AG09319 (cell line): ENCODE measurements at places on chromosomes 4 and X.

DNA sequence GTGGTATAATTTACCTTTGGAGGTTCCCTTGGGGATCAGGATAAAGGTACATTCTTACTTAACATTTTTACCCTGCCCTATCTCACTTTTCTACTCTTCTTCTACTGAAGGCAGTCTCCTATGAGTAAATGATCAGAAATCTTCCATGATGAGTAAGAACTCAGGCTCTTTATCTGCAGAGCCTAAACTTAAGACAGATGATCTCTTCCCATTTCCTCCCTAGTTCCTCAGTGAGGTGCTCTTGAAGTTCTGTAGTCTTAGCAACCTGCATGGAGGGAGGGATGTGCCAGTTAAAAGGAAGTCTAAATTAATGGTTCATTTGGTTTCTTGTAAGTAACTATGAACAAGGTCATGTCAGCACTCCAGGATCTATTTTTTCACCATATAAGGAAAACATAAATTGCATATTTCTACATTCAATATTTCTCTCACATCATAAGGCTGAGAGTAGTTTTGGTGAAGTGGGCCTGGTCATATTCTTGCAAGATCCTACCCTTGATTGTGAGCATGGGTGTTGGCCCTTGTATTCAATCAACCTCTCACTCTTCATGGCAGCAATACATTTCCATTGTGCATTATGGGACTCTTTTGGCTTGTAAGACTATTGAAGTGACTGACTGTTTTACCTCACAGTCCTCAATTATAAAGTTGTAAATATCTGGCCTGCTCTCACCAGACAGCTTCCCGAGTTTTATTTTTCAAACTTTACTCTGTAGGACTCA, 295.5 kb downstream of the SLC7A11 start:
- DNase-seq, result no peak

DNA sequence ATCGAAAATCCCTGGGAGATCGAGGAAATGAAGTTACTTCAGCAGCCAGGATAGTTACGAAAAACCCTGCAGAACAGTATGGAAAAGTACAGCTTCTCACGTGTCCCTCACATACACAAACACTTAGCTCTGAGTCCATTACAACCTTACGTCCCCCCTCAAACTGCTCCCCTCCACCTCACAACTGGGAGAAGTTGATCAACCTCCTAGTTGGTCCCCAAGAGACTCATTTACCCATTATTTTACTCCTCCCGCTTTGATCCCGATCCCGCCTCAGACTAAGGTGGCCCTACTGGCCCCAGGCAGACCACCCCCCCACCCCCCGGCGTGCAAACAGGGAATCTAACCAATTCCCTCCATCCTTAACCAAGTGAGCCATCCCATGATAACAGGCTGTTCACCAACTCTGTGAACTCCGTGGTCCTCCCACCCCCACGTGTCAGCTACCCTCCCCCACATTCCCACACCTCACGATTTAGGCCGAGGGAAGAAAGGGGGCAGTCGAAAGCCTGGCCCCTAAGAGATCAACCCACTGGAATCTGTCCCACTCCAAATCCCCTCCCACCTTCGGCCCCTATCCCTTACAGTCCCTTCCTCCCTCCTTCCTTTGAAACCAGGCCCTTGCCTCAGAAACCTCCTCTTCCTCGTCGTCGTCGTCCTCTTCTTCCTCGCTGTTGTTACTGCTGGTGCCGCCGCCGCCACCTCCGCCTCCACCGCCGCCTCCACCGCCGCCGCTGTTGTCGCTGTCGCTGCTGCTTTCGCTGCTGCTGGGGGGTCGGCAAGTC, 755 bp downstream of the ANKRD17 start:
- DNase-seq, result no peak

GRCh38 chr4:146932116-146932515, 13.5 kb downstream of the TTC29 start:
- no peak for DNase-seq

GRCh38 chr4:156774422-156774821, 197.2 kb downstream of the PDGFC start:
- peak; percentile 67 for DNase-seq

DNA sequence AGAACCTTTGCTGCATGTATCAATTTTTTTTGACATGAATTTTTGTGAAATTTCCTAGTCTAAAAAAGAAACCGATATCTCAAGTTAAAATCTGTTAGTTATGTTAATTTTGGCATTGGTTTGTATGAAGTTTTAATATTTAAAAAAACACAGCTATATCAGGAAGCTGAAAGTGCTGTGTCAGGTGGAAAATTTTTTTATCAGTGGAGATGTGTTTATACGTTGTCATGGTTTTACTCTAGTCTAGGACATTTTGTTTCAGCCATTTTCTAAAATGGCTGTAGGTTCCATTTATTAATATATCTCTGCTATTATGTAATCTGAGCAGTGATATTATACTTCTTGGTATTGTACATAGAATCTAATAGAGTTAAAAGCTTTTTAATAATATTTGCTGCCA, 34.2 kb downstream of the OCRL start:
- no peak for DNase-seq

- DNase-seq, result no peak
These were observed 589.4 kb downstream of the ANKRD50 start for GRCh38 chr4:124123181-124123580.

- no peak for DNase-seq
These were observed 1163.5 kb upstream of the PABPC4L start for GRCh38 chr4:135365065-135365464.

DNA sequence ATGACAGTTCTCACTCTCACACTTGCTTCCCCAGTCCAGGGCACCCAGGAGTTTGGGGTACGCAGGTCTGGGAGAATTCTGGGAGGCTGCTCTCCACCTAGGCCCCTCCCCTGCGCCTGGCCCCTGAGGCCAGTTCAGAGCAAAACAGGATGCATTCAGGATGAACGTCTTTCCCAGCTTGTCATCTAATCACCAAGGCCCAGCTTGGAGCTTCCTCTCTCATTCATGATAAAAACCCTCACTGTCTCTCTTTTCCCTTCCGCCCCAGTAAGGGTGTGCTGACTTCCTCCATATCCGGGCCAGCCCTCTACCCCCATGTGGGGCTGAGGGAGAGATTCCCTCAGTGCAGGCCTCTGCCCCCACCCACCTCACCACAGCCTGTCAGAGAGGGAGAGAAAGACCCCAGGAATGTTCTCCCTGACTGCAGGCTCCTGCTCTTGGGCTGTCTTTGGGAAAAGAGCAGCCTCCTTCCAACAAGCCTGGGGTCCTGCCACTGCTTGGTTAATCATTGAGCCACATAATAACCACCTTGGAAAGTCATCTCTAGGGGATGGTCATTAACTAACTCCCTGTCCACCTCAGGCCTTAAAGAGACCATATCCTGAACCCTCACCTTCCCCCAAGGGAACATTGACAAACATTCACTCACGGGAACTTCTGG, 50.1 kb downstream of the STARD8 start:
- DNase-seq, result no peak

GRCh38 chrX:56728752-56729151, 291 bp upstream of the NBDY start:
- no peak for DNase-seq

DNA sequence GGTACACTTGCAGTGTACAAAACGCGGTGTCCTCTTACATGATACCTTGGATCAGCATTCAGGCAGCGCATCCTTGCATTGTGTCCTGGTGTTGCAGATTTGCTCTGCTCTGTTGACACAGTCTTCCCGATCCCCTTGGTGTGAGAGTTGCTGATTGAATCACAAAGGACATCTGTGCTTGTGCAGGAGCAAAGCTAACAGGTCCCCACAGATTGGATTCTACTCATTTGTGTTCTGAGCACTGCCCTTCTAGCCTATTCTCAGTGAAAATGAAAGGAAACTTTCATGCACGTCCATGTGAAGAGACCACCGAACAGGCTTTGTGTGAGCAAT, 171.4 kb downstream of the FRMPD4 start:
- DNase-seq, result no peak

DNA sequence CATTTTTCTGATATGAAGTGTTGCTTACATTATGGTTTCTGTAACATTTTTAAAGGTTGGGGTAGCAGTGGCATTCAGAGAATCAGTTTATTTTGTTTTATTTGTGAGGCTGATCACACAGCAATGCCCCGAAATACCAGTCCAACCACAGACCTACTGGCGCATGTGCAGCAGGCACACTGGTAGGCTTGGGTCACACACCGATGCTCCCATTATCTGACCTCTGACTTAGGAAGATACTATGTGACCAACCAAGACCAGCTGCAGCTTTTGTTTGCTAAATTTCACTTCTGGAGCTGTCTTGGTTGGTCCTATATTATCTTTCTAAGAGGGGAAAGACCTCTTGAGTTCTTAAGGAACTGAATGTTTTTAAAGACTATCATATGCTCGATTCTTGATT, 18.7 kb downstream of the PGM2 start:
- DNase-seq, result no peak

DNA sequence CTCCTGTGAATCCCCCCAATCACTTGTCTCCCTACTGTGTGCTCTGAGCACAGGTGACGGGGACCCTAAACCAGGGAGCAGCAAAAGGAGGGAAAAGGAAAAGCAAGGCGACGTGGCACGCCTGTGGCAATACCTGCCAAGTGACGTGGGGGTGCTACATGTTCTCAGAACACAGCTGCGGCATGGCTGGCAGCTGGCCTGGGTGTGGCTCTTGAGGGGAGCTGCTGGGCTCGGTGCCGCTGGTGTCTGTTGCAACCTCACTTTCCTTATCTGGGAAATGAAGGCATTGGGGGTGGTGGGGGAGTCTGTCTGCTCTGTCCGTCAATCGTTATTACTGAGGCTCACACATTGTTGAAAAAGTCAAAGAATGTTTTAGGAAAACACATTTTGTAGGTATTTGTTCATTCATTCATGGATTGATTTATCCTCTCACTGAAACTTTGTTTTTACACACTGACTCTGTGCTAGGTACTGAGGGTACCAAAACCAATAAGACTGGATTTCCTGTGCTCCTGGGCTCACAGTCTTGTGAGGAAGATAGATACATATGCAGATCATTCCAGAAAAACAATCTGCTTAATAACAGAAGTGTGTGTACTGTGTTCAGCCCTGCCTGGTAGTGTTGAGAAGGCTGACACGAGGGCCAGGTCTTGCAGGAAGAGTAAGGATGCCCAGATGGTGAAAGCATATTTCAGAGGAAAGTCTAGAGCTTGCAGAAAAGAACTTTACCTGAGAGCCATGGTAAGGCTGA, 217.6 kb downstream of the PTTG2 start:
- no peak for DNase-seq

GRCh38 chrX:66625525-66625924, 13.4 kb downstream of the EDA2R start:
- no peak for DNase-seq

GRCh38 chrX:81662381-81662780, 460.5 kb downstream of the SH3BGRL start:
- DNase-seq, result no peak

DNA sequence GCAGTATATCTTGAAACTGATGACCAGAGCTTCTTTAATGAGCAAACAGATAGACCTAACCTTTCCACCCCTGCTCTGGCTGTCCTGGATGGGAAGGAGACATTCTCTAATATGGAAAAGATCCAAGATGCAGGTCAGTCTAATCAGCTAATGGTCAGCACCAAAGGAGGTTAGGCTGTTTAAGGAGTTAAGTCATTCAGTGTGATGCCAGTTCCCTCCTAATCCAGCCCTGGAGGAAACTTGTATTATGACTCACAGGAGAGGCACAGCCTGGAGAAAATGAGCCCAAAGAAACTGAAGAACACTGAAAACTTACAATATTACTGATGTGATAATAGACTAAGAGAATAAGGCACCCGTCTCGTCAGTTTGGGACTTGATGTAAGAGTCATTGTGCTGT, 323.0 kb downstream of the HNRNPD start:
- no peak for DNase-seq

- no peak for DNase-seq
These were observed 22.7 kb upstream of the NAAA start for GRCh38 chr4:75963558-75963957.

DNA sequence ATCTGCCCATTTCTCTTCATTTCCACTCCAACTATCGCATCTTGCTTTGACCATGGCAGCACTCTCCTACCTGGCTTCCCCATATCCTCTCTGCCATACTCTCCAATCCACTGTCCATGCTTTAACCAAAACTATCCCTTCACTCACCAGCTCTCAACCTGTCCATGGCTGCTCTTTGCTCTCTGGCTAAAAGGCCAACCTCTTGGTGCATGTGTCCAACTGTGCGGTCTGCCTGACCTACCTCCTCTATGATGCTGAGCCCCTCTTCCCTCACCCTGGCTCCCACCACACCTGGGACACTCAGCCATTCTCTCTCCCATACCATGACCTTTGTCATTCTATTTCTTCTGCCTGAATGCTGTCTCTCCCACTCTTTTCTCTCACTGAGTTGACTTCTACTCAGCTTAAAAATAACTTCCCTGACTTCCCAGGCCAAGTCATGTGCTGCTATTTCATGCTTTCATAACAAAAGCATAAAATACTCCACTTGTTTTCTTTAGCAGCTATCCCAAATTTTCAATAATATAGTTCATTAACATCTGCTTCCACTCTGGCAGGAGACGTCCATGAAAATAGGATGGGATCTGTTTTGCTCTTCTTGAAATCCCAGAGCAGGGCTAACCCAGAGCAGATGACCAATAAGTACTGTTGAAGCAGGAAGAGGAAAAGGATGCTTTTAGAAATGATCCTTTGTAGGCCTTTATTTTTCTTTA, 29.8 kb upstream of the KLF3 start:
- DNase-seq, result no peak

- DNase-seq, result no peak
These were observed 343 bp downstream of the DACH2 start for GRCh38 chrX:86148594-86148993.

DNA sequence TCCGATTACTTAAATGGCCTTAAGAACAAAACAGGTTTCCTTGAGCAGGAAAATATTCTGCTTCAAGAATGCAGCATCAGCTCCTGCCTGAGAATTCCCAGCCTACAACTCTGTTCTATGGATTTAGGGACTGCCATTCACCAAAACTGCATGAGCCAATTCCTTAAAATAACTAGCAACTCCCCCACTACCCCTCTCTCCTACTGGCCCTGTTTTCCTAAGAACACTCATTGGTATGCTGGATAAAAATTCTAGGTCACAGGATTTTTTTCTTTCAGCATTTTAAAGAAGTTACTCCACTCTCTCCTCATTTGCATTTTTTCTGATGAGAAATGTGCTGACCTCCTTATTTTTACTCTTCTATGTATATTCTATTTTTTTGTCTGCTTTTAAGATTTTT, 347.1 kb downstream of the IDS start:
- no peak for DNase-seq

- no peak for DNase-seq
These were observed 18.4 kb upstream of the RFC1 start for GRCh38 chr4:39384563-39384962.

DNA sequence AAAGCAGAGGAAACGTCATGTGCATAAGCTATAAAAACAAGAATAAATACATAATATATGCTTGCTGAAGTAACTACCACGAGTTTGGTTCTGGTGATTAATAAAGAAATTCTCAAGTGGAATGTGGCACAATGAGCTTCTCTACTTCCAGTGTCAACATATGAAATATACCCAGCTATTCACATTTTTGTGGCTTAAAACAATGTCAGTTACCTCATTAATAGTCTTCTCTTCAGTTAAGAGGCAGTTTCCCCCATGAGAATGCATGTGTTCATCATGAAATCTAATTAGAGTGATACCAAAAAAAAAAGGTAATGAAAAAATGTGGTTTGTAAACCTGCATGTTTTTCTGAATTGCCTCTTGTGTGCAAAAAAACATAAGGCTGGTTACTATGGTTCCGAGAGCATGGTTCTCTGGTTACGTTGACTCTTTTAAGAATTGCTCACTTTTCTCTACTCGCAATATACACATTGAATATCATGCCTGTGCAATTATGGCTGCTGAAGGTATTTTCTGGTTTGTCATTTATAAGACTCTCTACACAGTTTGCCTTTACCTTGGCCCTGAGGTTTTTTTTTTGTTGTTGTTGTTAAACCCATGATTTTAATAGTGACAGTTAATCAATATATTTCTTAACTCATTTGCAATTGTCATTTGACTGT, 108.2 kb downstream of the PCDH7 start:
- DNase-seq, result no peak
